Substantia nigra (tissue), 51 donors: ENCODE measurements at places on chromosomes 1 and 21.

GRCh38 chr1:211788626-211789025, 41.9 kb downstream of the LPGAT1 start:
- no peak for DNase-seq

DNA sequence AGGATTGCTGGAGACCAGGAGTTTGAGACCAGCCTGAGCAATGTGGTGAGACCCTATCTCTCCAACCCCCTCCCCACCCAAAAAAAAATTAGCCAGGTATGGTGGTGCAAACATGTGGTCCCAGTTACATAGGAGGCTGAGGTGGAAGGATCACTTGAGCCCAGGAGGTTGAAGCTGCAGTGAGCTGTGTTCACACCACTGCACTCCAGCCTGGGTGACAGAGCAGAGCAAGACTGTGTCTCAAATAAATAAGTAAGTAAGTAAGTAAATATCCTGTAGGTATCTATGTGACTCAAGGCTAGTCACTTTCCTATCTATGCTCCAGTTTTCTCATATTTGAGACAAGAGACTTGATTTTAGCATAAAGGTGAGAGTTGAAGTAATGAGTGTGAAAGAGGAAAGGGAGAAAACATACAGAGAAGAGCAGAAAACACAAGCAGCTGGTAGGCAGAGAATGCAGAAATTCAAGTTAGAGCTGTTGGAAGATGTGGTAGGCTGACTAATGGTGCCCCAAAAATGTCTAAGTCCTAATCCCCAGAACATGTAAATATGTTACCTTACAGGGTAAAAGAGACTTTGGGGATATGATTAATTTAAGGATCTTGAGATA, 7.5 kb downstream of the PPP1R12B start:
- DNase-seq: no peak

DNA sequence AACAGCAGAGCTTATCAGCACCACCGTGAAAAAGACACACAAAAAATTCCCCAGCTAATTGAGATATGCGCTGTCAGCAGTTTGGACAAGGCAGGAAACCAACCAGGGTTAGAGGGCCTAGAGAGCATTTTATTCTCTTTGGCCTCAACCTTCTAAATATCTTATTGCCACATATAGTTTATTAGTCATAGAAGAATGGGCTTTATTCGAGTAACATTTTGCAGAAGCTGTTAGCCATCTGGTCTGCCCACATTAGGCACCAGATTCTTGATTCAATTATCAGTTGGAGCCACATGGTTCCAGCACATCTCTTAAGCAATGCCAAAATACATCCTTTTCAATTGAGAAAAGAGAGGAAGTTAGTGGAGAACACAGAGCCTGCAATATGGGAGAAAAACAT, 109.9 kb upstream of the CXADR start:
- no peak for DNase-seq

DNA sequence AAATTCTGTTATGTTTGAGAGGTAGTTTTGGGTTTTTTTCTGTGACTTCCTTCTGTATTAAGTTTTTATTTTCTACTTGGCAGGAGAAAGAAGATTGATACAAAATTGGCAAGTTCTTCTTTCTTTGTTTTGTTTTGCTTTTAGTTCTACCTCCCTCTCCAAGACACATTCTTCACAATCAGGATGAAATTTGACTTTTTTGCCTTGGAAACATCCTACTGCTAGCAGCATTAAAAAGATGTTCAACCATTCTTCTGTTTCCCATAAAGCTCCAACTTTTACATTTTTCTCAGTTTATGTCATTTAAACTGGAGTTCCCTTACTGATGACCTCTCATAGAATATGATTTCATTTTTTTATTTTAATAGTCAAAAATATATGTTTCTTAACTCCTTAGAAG, 234.8 kb downstream of the NCAM2 start:
- no peak for DNase-seq

- no peak for DNase-seq
These were observed 54.9 kb upstream of the RUNX3 start for GRCh38 chr1:24984800-24985522.

GRCh38 chr1:24553931-24554330, 2.0 kb upstream of the NCMAP start:
- no peak for DNase-seq

DNA sequence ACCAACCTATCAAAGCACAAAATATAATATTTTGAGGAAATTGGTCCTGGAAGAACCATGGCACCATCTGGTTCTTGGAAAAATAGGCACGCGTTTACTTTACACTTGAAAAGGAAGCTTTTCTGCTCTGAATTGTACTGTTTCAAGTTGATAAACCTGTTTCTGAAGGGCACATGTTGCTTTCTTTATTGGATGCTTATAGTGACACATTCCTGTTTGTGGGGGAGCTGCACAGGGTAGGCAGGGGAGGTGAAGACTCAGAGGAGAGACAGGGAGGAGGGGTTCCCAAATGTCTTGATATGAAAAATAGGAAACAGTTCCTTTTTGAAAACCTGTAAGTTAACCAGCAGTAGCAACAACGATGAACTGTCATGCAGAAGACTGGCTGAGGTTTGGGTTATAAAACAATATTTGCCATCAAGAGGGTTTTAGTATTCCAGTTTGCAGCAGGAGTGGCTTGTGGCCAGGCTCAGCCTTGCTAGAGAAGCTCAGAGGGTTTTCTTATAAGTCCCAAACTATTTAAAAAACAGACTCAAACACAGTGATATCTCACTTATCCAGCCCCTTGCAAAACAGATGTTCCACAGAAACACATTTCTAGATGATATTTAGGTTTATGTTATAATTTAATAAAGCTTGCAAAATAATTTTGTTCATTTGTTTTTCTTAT, 127.0 kb upstream of the MROH9 start:
- no peak for DNase-seq

DNA sequence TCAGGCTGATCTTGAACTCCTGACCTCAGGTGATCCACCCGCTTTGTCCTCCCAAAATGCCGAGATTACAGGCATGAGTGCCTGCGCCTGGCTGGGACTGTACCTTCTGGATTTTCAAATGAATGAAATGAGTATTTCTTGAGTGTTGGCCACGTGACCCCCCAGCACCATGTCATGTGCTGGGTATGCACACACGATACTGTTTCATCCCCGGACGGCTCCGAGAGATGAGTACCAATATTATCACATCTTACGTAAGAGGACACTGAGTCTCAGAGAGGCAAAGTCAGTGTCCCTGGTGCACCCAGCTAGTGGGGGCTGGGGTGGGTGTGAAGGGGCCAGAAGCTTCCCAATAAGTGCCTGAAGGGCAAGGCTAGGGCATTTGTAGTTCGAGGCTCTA, 780 bp upstream of the CROCC start:
- no peak for DNase-seq

- no peak for DNase-seq
These were observed 5.1 kb upstream of the XPR1 start for GRCh38 chr1:180626711-180627110.

DNA sequence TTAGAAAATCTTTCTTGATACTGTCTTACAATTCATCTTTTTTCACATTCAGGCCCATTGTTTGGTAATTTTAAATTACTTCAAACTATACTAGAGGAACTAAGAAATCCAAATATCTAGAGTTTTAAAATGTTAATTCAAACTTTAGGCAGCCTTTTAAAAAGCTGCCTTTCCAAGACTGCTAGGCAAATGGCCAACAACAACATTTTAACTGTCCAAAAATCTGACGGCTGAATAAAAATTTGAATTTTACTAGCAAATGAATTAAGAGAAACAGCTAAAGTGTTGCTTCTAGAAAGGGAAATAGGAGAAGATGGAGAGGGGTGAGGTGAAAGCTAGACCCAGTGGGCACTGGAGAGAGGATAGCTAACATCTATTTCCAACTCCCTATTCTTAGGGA, 17.2 kb downstream of the DPYD start:
- no peak for DNase-seq

- no peak for DNase-seq
These were observed 16.6 kb downstream of the ATP1A4 start for GRCh38 chr1:160168016-160168415.

GRCh38 chr21:17352996-17353655, 159.7 kb upstream of the CXADR start:
- DNase-seq: no peak

- DNase-seq: no peak
These were observed 327.1 kb downstream of the PBX1 start for GRCh38 chr1:164886101-164886500.

GRCh38 chr1:84259989-84260388, 41.5 kb upstream of the SAMD13 start:
- DNase-seq: no peak

- no peak for DNase-seq
These were observed 14.9 kb downstream of the COPA start for GRCh38 chr1:160328184-160328583.

GRCh38 chr1:169005776-169006175, 100.7 kb upstream of the ATP1B1 start:
- DNase-seq: no peak

DNA sequence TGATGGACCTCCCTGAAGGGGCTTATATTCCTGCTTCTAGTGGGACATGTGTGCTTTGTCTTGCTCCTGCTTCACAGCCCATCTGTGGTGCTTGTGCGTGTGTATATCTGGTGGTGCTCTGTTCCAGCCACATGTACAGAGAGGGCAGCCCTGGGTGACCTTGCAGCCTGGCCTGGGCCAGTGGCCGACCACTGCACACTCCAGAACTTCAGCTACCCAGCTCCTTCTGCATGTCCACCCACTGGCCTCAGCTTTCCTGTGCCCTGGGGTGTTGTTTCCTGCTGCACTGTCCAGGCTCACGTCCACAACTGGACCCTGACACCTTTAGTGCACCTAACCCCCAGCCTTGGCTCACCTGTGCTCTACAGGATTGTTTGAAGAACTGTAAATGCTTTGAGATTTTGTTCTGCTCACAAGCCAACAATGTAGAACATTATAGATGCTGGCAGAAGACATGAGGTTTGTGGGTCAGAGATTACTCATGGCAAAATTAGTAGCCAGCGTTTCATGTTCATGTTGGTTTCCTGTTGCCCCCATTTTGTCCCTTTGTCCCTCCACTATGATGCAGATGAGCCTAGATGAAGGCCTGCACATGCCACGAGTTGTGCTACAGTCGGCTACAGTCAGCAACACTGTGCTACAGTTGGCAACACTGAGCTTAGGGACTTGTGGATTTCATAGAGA, 5.3 kb upstream of the S100B start:
- DNase-seq: no peak

- no peak for DNase-seq
These were observed 436.8 kb downstream of the OMA1 start for GRCh38 chr1:58109646-58110200.

GRCh38 chr1:27011058-27011764, 1.4 kb downstream of the TENT5B start:
- DNase-seq: no peak

GRCh38 chr1:173915596-173915995, 1.5 kb downstream of the SERPINC1 start:
- no peak for DNase-seq
